ENCODE measurements at places on chromosomes 12 and 14.

GRCh38 chr14:21525962-21526671 is at the start of gene SALL2:
TSS of gene SALL2 (minus strand) at chr14:21526346. CDS start at chr14:21526127, 219 bp downstream.
- peak; percentile 57 for DNase-seq

DNA sequence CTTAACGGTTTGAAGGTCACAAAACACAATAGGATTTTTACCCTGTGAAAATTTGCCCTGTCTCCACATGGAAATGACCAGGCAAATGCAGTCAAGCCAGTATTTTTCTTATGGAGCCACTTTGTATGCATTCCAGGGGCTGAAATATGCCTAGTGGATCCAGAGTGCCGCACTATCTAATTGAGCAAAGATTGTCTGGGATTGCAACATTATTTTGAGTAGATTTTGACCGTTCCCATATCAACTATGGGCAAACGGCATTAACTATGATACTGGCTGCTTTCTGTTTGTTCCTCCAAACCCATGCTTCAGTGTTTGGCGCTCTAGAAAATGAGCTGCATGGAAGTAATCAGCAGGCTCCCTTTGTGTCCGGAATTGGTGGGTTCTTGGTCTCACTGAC is 223.0 kb downstream of the BTG1 start:
- DNase-seq: no peak

- DNase-seq: peak; percentile 64
These were observed 519 bp downstream of the MORN3 start for GRCh38 chr12:121668750-121669520.

DNA sequence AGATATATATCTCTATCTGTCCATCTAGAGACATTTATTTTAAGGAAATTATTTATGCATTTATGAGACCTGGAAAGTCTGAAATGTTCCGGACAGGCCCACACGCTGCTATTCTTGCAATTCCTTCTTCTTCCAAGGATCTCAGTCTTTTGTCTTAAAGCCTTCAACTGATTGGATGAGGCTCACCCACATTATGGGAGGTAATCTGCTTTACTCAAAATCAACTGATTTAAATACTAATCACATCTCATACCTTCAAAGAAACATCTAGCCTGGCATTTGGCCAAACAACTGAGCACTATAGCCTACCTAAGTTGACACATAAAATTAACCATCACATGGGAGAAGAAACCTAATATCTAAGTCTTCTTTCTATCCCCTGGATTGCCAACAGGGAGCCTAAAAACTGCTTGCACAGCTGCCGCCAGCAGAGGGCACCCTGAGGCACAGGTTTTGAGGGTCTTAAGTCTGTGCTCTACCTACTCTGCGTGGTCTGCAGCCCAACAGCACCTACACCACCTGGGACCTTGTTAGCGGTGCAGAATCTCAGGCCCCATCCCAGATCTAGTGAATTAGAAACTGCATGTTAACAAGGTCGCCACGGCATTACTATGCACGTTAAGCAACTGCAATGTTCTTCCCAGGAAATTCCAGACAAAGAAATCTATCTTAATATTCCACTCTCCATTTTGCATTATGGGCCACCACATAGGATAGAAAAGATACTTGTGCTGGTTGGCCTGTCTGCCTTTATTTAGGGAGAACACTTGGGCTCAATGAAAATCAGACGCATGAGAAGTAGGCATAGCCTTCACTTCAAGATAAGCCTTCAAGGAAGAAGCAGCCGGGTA is 249.7 kb downstream of the FOXG1 start:
- no peak for DNase-seq

DNA sequence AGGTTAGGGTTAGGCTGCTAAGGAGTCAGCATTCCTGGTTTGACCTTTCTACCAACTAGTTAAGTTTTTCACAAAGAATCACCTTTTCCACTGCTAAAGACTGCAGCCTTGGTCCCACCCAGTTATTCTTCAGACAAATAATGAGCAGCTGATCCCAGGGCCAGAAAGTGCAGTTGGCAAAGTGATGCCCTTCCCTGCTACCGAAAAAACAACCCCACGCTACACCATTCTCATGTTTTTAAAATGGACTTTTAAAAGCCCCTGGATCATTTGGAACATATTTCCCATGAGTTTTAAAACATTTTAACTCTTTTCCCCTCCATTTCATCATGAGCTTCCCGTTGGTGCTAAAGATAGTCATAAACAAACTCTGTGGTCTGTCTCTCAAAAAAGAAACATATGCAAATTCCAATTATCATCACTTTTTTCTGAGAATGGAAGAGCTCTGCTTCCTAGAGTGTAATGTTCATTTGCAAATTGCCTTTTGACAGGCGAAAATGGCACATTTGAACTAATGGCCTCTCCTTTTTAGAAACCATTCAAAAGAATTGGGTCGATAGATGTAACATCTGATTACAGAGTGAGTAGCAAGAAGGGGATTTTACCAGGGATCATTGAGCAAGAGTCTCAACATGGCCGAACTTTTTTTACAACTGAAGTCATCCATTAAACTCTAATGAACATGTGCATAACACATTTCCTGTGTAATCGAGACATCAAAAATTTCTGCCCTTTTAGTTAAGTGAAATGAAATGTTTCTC is 129.3 kb upstream of the RAP1B start:
- DNase-seq: no peak

DNA sequence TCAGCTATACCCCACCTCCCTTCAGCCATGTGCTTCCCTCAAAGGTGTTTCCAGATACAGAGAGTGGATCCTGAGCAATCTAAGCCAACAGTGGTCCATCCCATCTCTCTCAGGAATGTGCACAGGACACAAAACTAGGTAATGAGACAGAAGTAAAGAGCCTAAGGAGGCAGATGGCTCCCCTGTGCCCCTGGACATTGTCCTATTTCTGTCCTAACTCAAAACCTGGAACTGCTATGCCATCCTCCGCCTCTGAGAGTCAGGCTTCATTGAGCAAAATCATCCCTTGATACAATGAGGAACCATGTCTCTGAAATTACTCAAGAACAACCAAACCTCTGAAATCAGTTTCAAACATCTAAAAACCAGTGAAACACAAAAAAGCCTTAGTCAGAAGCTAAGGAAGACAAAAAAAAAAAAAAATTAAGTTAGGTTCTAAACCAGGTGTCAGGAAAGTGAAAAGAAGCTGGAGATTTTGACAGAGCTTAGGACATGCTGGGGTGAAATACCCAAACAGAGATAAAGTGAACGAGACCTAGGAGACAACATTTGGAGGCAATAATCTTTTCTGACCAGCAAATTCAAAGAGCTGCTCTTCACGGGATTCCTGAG is 200.3 kb upstream of the PLEKHG7 start:
- DNase-seq: no peak

- DNase-seq: no peak
These were observed 246.0 kb downstream of the ZFP36L1 start for GRCh38 chr14:68546839-68547238.

DNA sequence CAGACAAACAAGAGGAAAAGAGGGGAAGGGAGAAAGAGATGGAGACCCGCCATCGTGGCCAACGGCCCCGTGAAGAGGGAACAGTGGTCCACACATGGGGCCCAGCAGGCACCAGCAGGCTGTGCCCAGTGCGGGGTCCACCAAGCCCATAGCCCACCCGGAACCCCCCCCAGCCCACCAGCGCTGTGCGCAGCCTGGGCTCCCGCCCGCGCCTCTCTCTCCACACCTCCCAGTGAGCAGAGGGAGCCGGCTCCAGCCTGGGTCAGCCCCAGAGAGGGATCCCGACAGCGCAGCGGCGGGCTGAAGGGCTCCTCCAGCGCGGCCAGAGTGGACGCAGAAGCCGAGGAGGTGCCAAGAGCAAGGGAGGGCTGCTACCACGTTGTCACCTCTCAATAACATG is 105.0 kb upstream of the TMTC1 start:
- DNase-seq: no peak

DNA sequence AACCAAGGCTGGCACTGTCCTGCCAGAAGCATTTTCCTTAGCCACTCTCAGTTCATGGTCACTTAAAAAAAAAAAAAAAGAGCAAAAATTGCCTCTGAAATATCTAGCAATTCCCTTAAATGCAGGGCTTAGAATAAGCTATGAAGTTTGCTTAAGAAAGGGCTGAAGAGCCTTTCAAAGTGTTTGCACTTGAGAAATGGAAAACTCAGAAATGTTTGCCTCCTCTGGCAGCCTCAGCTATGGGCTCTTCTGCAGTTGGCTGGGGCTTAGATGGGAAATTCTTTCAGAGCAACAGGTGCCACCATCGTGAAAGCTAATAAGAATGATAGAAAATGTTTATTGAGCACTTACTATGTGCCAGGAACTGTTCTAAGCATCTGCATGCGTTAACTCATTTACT is 48.5 kb upstream of the TSPAN11 start:
- DNase-seq: no peak
